ENCODE measurements at places on chromosomes 3 and 15.
A peak's percentile ranks its signal among the peaks of the same experiment; 100 is the strongest.

DNA sequence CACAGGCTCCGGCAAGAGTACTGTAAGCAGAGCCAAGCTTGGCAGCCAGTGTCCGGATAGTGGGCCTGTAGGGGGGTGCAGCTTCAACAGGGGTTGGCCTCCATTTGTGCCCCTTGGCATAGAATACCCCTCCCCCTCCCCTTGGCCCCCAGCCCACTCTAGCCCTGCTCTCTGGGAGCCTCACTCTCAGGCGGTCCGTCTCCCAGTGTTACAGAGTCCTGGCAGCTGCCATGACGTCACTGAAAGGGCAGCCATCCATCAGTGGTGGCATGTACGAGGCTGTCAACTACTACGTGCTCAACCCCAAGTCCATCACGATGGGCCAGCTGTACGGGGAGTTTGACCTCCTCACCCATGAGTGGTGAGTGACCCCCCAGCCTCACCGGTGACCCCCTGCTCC is 50.4 kb downstream of the DNAH1 start:
- no peak for DNase-seq

DNA sequence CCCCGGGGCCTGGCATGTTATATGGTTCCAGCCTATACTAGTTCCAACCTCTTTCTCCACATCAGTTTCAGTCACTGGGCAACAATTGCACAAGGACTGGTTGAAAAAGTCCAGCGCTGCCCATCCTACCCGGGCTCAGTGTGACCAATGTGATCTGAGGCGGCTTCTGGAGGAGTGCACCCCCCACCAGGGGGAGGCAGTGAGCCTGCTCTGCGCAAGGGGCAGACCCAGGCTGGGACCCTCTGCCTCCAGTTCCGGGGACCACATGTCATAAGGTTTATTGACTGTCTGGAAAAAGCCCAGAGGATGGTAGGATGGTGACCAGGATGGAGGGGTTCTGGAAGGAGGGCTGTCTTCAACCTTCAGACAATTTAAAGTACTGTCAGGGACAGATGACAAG is 25.6 kb upstream of the NR2E3 start:
- DNase-seq: no peak

DNA sequence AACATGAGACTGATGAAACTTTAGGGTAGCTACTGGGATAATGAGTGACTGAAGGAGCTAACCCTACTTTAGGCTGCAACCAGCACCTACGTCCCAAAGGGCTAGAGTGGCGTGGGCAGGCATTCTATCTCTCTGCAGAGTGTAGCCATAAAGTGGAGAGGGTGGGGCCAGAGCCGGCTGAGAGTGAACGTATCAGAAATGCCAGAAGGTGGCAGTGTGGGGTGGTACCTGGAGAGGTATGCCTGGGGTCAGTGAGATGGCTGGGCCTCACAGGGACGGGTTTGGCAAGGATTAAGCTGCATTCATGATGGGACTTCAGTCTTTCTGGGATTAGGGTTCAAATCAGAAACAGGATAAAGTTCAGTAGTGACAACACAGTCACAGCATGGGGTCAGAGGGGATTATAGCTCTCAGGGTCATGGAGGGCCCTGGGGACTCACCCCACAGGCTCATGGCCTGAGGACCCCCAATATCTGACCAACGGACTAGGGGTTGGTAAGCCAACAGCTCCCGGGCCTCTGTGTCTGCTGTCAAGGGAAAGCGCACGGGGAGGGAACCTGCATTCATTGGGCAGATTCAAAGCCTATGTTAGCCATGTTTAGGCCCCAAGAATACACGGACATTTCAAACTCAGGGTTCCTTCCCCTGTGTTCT is 86.5 kb upstream of the FOXB1 start:
- peak; percentile 62 for DNase-seq

DNA sequence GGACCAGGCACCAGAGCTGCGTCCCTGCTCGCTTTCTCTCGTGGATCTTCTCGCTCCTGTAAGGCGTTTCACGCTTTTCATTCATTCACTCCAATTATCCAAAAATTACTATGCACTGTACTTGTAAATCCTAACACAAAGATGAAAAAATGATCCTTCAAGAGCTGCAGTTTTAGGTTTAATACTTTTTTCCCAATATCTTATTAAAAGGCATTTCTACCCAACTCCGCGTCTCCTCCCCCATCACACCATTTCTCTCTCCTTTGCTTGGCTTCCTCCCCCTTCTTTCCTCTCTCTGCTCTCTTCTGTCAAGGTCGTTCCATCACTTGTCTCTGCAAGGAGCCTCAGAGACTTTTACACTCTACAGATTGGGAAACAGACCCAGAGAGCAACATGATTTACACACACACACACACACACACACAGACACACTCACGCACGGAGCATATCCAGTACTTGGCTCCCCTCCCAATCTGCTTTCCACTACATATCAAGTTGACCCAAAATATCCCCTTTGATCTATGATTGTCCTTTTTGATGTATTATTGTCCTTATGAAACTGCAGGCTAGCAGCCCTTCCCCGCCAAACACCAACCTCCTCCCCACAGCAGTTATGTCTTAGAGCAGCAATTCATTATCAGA is 479 bp upstream of the CLDN1 start:
- no peak for DNase-seq

GRCh38 chr15:100464888-100465287 is 63.9 kb downstream of the CERS3 start:
- DNase-seq: peak; percentile 12

- DNase-seq: no peak
Measured at GRCh38 chr15:68482246-68482645, 50.3 kb upstream of the ITGA11 start.

Measured in naive thymus-derived CD4-positive, alpha-beta T cell (primary cell).